ENCODE measurements at places on chromosomes 1 and 21.

GRCh38 chr1:94684690-94685250 is 135.4 kb upstream of the SLC44A3 start:
- DNase-seq: no peak

DNA sequence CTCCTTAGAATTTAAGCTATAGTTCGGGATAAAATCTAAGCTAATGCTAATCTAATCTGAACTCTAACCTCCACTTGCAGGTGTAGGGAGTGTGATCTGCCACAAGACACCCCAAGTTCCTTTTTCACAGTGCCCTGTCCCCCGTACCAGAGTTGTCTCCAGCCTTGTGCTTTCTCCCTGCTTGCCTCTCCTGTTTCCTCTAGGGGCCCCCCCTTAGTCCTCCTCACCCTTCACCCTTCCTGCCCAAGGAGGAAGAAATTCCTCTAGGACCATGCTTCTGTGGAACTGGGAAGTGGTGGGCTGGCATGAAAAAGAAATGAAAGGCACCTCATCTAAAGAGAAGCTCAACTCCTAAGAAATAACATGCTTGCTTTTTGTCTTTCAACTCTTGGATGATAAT is 50.2 kb upstream of the BCL9 start:
- DNase-seq: no peak

- no peak for DNase-seq
Observed at GRCh38 chr1:35386290-35386689, 117.8 kb downstream of the ZMYM4 start.

- DNase-seq: no peak
Observed at GRCh38 chr1:96087719-96088118, 633.9 kb upstream of the PTBP2 start.

- DNase-seq: no peak
Observed at GRCh38 chr1:182415789-182416188, 15.3 kb upstream of the TEDDM1 start.

DNA sequence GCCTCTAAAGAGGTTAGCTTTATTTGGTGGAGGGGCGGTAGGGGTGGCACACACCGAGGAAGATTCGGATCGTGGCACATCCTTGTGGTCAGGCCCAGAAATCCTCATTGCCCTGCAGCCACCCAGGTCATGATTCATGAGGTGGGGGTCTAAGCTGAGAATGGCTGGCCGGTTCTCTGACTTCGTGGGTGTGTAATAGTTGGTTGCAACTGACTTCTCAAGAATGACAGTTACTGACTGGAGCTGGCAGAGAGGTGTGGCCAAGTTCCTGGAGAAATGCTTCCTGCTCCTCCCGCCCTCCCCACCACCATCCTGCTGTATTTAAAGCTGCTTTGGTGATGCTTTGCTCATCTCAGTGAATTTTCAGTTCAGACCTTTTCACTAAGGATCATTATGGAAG is 198.6 kb downstream of the KIF26B start:
- DNase-seq: no peak
